ENCODE measurements at places on chromosomes 3 and 15. TPM values are rescaled to one million over a fixed set of nuclear protein-coding genes. Genes with fewer than 3 reads are reported as not detected.

GRCh38 chr15:35519541-35520149 lies 26.3 kb downstream of the DPH6 start:
- peak; percentile 32 for DNase-seq

DNA sequence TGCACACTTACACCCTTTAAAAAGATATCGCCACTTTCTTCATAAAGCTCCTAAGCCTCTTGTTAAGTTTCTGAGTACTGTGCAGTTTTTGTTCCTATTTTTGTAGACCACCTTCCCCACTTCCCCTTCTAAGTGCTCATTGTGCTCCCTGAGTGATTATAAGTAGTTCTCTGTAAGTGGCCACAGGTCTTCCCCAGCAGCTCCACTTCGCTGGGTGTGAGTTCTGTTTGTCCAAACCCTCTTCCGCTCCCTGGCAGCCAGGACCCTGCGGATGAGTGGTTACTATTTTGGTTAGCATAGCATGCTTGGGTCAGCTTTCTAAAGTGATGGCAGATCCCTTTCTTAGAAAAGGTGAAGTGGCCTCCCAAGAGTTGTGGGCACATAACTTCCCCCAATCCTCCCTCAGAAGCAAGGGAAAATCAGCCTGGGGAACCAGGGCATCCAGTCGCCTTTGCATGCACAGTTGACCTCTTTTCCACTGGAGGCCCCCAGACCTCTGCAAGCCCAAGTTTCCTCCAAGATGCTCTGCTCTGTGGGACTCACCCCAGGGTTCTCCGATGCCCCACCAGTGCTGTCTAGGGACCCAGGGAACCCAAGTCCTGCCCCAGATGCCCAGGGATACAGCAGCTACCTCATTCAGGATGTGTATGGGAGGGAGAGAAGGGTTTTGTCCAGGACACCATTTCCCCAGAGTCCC lies 69.6 kb downstream of the ATP10A start:
- DNase-seq: no peak

DNA sequence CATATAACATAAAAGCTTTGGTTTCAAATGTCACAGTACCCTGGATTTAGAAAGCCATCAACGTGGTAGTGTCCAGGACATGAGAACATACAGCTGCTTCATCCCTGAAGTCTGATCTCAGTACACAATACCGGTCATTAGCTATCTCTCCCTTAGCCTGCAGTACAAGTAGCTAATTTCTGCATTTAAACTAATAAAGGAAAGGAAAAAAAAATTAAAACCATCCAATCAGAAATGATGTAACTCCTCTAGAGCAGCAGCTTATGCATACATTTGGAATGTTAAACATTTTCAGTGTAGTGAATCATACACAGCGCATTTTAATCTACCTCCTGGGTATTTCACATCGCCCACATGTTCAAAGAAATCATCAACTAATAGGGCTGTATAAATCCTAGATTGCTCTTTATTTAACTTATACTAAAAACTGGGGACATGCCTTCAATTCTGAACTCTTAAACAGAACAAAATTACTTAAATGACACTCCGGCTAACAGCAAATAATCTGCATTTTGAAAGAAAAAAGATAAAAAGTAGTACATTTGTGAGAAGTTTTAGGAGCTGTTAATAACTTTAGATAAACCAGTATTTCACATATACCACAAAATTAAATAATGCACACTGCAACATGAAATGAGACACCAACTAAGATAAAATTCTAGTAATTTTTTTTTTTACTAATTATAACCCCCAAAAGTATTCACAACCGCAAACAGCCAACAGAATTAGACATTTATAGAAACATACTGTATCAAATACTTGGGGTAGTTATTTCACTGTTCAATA lies 3.7 kb downstream of the IGF2BP2 start:
- no peak for DNase-seq

- DNase-seq: no peak
Observed at GRCh38 chr3:182487143-182487542, 306.2 kb upstream of the ATP11B start.

DNA sequence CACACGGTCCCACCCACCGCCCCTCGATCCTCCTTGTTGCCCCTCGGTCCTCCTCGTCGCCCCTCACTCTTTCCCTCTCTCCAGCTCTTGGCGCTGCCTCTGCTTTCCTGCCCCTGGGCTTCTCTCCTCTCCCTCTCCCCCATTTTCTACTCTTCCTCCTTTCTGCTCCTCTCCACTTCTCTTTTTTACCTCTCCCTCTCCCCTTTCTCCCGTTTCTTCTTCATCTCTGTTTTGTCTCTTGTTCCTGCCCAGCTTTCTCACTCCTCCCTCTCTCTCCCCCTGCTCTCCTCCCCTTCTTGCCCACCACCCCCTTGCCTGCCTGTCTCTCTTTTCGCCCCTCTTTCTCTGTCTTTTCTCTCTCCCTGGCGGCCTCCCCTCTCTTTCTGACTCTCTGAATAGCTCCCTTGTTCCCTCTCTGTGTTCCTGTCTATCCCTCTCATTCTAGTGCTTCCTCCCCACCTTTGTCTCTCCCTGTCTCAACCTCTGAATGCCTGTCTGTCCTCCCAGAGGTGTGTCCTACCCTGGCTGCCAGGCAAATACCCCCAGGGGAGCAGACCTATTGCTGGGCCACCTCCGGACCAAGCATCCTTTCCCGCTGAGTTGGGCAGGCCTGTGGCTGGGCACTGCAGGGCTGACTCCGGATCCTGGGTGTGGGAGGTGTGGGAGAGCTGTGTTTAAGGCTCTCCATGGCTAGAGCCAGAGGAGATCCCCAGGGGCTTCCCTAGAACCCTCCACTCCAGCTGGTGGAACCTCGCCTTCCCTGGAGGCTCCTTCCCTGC lies 41.0 kb downstream of the EPHB3 start:
- DNase-seq: no peak

DNA sequence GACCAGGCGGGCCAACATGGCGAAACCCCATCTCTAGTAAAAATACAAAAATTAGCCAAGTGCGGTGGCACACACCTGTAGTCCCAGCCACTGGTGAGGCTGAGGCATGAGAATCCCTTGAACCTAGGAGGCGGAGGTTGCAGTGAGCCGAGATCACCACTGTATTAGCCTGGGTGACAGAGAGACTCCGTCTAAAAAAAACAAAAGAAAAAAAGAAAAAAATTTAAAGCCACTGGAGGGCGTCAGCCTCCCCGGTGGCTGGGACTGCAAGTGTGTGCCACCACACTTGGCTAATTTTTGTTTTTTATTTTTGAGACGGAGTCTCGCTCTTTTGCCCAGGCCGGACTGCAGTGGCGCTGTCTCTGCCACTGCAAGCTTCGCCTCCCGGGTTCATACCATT lies 7.9 kb downstream of the RTF1 start:
- no peak for DNase-seq

GRCh38 chr3:53123953-53124352 lies 6.3 kb downstream of the RFT1 start:
- DNase-seq: no peak

GRCh38 chr3:177807150-177807875 lies 610.0 kb upstream of the TBL1XR1 start:
- no peak for DNase-seq

DNA sequence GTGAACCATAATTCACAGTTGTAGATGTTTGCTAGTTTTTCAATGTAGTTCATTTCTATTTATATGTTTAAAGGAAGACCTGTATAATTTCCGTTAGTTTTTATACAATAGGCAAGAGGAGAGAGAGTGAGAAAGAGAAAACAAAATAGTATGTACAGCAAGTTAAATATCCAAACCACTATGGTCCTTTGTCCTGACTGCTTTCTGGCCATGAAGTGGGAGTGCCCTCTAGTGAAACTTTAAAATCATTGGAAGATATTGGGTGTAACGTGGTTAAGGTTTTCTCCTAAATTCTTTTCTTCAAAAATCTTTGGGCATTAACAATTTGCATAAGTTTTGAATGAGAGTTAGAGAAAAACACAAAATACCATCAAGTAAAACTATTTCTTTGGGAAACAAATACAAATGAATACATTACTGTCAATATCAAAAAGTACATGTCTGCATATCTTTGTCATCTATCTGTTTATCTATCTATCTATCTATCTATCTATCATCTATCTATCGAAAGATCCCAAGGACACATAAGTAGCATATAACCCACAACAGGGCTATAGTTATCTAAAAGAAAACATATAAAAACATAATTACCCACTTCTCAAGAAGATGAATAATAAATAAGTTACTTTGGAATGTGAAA lies 534.6 kb upstream of the ATP11B start:
- no peak for DNase-seq

DNA sequence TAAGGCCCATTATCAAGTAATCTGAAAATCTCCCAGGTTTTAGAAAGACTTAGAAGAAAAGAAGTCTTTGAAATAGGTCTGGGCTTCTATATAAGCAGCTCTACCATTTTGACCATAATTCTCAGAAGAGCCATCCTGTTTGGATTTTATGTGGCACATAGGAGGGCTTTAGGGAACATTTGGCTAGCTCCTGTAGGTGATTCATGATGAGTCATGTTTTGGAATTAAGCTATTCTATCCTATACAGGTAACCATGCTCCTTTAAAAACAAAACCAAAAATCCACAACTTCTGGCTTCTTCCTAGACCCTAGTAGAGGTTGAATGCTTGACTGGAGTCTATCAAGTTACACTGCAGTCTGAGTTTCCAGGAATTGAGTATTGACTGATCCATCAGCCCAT lies 8.9 kb downstream of the SST start:
- DNase-seq: no peak

GRCh38 chr3:145219355-145220235 lies 941.4 kb downstream of the PLOD2 start:
- no peak for DNase-seq

DNA sequence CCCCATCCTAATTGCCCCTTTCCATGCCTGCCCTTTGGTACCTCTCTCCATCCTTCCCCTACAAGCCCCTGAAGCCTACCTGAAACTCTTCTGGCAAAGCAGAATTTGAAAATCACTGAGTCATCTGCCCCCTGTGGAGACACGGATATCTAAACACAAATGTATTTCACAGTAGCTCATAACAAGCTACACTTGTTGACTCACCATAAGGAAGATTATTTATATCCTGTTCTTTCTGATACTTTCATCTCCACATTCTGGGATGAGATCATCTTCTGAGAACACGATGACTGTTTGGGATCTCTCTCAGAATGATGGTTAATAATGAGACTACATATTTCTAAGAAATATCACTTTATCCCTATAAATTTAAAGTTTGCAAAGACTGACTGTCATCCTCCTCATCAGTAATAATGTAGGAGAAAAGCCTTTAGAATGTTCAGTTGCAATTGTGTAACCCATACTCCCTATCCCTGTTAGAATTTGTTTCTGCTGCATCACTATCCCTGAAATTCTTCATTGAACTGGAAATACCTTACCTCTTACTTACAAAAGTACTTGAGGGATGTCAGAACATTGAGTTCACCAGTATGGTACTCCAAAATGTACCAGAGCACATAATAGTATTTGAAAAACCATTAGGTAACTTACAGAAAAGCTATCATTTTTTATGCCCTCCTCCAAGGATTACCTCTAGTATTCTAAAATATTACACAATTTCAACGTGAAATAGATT lies 116.1 kb upstream of the IL12A start:
- no peak for DNase-seq

- no peak for DNase-seq
Observed at GRCh38 chr15:41919201-41919820, 25.5 kb upstream of the SPTBN5 start.

DNA sequence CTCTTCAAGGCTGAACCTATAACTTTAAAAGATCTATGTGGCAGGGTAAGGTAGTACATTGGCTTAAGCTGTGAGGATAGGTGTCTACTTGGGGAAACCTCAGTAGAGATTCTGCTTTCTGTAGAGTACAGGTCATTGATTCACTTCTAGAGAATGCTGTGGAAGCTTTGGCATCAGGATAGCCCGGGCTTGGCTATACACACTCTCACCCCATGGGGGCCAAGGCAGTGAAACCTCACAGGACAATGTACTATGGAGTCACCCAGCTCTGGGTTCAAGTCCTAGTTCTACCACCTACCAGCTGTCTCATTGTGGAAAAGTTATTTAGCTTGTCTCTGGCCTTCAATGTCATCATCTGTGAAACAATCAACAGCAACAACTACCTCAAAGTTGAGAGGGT lies 9.0 kb downstream of the MTFMT start:
- no peak for DNase-seq

GRCh38 chr3:53160660-53161449 lies at the start of gene PRKCD:
PRKCD (plus strand) TSS chr3:53161209; CDS start chr3:53178423, 17,214 bp downstream.
- DNase-seq: peak; percentile 66

DNA sequence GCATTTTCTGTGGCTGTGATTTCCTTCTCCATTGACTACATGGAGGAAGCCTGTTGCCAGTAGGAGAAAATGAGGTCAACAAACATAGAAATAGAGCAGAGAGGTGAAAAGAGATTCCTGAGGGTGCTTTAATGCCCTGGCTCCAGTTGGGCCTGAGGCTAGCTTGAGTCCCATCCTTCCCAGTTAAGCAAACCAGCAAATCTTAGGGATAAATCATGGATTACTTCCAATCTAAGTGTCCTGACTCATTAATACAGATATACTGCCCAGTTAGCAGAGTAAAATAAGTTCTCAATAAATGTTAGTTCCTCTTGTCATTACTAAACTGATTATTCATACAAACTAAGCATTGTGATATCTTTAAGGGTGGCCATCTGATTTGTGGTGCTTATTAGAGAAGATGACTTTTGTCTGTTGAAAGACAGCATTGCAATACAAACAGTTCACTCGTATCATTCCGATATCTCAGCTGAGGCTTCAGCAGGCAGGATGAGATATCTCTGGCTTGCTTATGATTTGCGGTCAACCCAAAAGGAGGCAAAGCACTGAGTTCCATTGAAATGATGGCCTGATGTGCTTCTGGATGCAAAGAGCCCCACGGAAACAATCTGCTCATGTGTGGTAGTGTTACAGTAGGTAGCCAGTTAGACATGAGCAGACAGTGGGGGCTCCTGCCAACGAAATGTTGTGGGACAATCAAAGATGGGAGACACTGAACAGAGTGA lies 6.6 kb upstream of the STARD5 start:
- no peak for DNase-seq

DNA sequence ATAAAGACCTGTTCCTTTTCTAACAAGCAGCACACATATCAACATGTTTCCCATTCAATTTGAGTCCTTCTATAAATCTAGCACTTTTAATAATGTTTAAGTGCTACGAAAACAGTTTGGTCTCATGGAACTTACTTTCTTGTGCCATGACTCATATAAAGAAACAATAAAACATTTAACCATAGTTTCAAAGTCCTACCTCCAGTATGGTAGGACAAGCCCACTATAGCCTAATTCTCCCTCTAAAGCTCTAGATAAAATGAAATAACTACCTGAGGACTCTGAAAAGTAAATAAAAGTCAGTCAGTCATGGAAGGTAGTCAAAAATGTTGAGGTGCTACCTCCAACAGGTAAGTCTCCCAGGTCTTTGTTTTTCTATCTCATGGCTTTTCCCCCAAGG lies 12.0 kb upstream of the PIK3CA start:
- DNase-seq: no peak

- no peak for DNase-seq
Observed at GRCh38 chr3:131218196-131218595, 163.4 kb upstream of the NUDT16 start.

GRAMD2A gene
- not detected for polyA plus RNA-seq

NECTIN3 gene
- polyA plus RNA-seq: 0.63 TPM

GALNT15 gene
- polyA plus RNA-seq: not detected

SIDT1 gene
- polyA plus RNA-seq: 33.2 TPM

ELL3 gene
- 1.4 TPM for polyA plus RNA-seq

ROPN1 gene
- not detected for polyA plus RNA-seq

SLC6A1 gene
- polyA plus RNA-seq: not detected

NPAP1 gene
- not detected for polyA plus RNA-seq
